ENCODE measurements at places on chromosomes 13 and 19.

DNA sequence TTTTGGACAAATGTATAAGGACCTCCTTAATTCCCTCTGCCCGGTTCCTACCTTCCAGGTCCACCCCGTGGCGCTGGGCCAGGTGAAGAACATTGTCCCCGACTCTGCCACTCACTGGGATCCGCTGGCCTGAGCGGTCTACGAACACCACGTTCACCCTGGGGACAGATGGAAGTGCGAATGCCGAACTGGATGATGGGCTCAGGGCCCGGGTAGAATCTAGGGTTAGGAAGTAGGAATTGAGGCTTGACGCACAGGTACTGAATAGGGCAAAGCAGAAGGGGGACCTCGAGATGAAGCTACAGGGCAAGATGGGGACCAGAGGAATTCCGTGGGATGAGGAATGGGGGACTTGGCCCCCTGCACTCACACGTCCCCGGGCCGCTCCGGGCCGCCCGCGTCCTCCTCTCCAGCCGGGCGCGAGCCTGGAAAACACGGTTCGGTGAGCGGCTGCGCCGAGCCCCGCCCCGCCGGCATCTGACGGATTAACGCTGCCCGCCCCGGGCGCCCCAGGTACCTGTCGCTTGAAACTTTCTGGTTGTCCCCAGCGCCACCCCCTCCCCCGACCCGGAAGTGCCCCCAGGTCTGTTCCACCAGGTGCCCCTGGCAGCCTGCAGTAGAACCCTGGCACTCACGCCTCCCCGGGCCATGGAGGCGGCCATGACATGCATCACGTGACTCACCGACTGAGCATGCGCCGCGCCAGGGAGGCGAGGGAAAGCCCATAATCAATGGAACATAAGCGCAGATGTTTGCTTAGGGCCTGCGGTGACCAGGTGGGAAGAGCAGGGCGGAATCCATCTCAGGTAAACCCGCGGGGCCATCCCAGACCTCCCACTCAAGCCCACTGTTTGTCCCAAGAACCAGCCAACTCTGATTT lies at the start of gene FDX2:
TSS of gene FDX2 (minus strand) at position 681 of the 880 bp plus-strand sequence. CDS start at position 662, 19 bp downstream.
- peak; percentile 92 for DNase-seq

- DNase-seq = no peak
Measured at GRCh38 chr19:6373813-6374108, 1.2 kb downstream of the ALKBH7 start.

- DNase-seq = no peak
Measured at GRCh38 chr19:40139533-40140287, 49.0 kb upstream of the ZNF780A start.

DNA sequence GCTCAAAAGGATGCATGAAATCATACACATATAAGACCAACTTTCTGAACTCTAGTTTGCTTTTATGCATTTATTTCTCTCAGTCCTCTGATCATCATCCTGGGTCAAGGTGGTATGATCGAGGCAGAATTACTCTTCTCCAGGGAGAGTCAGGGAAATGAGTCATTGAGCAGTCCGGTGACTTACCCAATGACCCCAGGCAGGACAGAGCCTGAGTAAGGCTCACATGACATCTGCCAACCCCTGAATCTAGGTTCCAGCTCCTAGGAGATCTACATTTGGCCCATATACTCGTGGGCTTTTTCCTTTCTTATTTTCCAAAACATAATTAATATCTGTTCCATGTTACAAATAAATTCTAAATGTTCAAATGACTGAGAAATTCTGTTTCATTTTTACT lies 502.3 kb downstream of the FOXO1 start:
- DNase-seq = no peak

DNA sequence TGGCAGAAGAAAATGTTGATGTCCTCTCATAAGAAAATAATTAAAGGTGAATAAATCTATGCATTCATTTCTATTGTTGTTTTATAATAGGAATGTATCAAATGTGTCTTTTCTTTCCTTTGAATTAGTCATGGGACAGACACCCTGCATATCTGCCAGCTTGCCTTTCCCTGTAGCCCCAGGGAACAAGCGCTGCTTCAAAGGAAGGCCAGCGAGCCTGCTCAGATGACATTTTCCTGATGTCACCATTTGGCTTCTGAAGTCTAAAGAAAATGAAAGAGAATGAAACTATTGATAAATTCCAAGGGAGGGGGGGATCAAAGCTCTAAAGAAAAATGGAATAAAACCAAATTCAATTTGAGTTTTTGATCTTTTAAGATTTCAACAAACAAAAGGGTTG lies 574.8 kb downstream of the IRS2 start:
- no peak for DNase-seq

DNA sequence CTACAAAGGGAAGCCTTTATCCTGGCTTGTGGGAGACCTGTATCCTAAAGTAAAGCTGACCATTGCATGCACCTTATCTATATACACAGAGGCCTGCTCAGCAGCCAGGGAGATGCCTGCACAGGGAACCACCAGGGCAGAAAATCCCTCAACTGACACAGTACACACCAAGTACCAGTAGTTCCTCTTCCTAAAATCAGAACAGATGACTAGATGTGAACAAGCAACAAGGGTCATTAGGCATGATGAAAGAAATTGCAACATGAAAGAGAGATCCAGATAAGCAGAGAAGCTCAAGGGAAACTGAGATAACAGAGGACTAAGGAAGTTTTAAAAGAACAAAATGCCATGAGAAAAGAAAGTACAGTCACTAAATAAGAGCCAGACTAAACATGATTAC lies 39.7 kb upstream of the SLC7A9 start:
- no peak for DNase-seq

GRCh38 chr19:1270213-1270853 lies 1.2 kb downstream of the CIRBP start:
- no peak for DNase-seq

DNA sequence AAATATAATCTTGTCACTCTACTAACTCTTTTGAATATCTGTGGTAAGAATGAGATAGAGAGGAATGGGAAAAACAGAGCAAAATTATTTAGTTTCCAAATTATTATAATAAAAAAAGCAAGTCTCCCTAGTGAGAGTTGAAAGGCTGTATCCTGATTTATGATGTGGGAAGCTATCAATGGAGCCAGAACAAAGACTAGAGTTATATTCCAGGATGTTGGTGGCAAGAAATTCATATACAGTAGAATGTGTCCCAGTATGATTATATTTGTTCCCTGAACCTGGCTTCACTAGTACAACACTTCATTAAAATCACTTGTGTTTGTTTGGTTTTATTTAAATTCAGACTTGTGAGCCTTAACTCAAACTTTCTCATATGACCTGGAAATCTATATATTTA lies 630.3 kb downstream of the GPC5 start:
- DNase-seq = no peak

DNA sequence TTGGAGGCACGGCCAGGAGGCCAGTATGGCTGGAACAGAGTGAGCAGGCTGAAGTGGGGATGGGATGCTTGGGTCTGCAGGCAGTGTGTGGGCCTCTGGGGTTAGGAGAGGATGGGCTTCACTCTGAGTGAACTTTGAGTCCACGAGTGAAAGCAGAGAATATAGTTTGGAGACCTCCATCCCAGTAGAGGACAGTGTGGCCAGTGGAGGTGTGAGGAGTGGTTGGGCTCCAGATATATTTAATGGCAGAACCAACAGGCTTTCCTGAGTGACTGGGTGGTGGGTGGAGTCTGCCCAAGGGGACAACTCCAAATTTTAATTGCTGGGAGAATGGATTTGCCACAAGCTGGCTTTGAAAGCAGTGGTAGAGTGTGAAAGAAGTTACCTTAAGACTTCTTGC lies 27.3 kb downstream of the GATAD2A start:
- no peak for DNase-seq

DNA sequence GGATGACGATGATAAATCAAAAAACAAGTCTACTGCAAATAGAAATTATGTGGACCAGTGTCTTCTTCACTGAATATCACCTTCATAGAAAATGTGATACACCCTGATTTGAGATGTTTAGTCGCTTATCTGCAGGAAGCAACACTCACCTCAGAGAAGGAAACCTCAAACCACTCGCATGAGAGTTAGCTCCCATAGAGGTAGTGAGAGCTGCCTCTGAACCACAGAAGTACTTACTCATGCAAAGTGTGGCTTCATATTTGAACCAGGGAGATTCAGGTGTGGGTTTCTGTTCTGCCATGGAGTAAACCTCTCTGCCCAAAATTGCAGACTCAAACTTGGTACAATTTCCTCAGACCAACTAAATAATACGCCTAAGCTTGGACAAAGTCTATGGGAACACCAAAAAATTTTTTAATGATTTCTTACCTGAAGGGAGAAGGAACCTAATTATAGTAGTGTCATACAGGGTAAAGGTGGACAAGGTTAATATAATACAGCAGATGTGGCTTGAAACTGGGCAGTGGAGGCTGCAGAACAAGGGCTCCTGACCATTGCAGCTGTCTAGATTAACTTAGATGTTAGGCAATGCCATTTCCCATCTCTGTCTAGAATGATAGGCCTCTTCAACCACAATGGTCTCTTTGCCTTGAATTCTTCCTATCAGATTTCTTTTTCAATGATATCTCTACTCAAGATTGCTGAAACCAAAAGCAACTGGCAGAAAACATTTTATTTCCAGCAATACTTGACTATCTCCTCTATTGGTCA lies 29.6 kb upstream of the RCBTB2 start:
- DNase-seq = no peak

DNA sequence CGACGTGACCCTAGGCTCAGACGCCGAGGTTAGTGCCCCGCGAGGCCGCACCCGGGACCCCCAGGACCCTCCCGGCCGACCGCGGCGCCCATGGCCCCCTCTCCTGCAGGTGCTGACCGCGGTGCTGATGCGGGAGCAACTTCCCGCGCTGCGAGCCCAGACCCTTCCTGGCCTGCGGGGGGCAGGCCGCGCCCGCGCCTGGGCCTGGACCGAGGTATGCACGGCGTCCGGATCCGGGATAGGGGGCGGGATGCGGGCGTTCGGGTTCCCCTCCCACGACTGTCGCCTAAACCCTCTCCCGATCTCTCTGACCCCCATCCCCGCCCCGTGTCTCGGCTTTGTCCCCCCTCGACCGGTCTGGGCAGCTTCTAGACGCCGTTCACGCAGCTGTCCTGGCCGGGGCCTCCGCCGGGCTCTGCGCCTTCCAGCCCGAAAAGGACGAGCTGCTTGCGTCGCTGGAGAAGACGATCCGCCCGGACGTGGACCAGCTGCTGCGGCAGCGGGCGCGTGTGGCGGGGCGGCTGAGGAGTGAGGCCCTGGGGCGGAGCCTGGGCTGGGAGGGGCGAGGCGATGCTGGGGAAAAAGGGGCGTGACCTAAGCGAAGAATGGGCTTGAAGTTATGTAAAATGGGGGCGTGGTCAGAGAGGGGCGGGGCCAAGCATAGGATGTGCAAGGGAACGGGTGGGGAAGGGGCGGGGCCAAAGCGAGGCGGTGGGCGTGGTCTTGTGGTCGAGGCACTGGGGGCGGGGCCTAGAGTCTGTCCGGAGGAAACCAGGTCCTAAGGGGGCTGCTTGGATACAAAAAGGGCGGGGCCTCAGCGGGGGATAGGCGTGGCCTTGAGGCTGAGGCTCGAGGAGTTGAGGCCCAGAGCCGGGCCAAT lies 16.0 kb upstream of the COLGALT1 start:
- peak; percentile 93 for DNase-seq

DNA sequence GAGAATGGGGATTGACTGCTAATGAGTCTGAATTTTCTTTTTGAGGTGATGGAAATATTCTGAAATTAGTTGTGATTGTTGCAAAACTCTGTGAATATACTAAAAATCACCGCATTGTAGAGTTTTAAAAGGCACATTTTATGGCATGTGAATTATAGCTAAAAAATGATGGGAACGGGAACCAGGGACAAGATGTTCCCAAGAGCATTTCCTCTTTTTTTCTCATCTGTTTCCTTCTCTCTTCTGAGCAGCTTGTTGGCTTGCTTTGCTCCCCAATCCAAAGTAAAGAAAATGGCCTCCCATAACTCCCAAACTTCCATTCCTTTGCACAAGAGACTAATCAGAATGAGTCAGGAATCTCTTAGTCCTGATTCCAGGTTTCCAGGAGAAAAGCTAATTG lies 459.2 kb downstream of the TSHZ3 start:
- DNase-seq = no peak

DNA sequence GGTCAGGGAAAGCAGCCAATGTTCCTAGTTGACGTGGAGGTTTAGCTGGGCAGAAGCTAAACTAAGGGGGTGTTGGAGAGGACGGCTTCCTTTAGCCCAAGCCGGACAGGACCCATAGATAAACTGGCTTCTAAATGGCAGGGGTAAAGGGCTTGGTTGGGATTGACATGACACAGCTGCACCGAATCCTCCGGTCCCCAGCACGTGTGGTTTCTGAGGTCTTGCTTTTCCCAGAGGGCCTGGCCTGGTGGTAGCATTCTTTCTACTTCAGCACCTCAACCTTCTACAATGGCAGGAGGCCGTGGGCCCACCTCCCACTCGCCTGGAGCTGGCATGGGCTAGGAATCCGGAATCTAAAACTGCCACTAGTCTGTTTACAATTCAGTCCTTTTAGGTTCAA lies 163.0 kb downstream of the FGF9 start:
- DNase-seq = no peak

DNA sequence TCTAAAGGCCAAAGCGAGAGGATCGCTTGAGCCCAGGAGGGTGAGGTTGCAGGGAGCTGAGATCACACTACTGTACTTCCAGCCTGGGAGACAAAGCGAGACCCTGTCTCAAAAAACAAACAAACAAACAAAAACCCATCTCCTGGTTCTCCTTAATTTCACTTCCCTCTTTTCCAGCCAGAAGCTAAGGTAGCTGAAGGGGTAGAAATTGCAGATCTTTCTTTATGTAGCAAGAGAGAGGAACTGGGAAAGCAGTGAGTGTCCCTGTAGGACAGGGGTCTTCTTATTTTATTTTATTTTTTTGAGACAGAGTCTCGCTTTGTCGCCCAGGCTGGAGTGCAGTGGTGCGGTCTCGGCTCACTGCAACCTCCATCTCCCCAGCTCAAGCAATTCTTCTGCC lies 4.5 kb upstream of the TSPAN16 start:
- no peak for DNase-seq

All from right hindlimb (tissue), 1 donor.